ENCODE measurements at places on chromosomes 13 and 19.

GRCh38 chr13:112973577-112973951 lies 4.5 kb downstream of the MCF2L start:
- DNase-seq: no peak

- DNase-seq: no peak
Measured at GRCh38 chr13:50918567-50918966, 9.0 kb downstream of the RNASEH2B start.

GRCh38 chr13:111171629-111172028 lies 56.5 kb downstream of the ARHGEF7 start:
- no peak for DNase-seq

DNA sequence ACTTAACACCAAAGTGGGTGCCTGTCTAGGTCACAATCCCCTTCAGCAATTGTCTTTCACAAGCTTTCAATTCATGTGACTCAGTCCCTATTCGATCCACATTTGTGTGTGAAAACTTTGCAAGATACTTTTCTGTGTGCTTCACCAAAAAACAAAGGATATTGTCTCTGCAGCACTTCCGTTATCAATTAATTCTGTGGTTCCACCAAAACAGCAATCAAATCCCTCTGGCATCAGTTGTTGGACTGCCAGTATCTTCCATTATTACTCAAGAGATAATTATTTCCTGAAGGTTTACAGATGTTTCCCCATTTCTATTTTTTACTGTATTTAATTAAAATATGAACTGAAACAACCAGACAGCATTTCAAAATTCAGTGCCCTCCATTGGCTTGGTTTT lies 481.4 kb downstream of the SUCLA2 start:
- DNase-seq: no peak

GRCh38 chr13:99367663-99368448 lies 60.7 kb upstream of the GPR183 start:
- DNase-seq: no peak

- no peak for DNase-seq
Measured at GRCh38 chr19:7000333-7000732, 20.9 kb downstream of the MBD3L2B start.

- DNase-seq: no peak
Measured at GRCh38 chr19:2330255-2330631, 1.8 kb downstream of the SPPL2B start.

DNA sequence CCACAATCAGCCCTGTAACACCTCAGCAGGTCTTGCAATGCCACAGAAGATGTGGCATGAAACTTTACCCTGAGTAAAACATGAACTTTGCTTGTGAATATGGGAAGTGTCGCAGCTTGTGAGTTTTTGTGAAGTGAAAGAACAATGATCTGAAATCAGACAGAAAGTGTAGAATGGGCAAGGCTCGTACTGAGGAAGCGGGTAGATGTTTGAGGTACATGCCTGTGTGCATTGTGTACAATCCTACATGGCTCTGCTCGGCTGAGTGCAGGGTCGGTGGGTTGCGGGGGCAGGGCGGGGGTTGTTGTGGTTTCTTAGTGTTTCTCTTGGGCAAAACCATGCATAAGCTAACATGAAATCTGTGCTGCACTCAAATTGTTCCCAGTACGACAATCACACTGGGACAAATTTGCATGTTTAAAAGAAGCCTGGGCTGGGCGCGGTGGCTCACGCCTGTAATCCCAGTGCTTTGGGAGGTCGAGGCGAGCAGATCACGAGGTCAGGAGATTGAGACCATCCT lies 1.1 kb downstream of the NLRP13 start:
- no peak for DNase-seq

DNA sequence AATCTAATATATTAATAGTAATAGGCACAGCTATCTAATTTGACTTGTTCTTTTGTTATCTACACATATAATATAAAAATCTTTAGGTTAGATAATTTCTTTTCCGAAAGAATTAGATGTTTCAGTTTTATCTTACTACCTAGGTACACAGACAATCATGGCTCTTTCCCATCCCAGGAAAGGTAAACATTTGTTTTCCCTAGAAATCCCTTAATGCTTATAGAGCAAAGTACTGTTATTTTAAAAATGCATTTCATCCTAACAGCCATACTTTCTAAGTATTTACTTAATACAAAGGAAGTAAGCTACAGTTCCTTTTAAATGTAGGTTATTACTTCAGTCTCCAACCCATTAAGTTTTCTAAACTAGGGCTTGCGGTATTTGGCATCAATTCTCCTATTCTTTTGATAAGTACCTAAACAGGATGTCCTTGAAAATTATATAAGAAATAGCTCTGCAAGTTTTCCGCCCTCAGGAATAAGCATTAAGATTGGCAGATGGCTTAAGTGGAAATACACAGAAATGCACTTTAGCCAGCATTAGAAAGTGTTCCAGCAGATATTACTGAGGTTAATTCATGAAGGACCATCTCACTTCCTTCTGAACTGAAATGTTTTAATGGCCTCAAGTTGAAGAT lies 616.2 kb upstream of the SPRY2 start:
- no peak for DNase-seq

DNA sequence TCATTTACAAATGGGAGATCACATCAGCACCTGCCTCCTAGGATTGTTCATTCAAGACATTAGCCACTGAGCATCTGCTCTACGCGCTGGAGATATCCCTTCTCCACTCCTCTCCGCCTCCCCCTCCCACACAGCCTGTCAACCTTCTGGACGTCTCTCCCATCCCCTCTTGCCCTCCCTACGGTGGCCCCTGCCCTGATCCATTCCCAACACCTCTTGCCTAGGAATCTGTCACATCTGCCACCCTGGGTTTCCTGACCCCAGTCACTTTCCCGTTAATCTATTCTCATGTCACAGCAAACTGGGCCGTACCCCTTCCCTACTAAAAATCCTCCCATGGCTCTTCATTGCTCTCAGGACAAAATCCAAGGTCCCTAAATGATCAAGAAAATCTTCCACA lies 10.3 kb downstream of the DYRK1B start:
- DNase-seq: no peak

- no peak for DNase-seq
Measured at GRCh38 chr19:311813-312261, 20.6 kb upstream of the PLPP2 start.

DNA sequence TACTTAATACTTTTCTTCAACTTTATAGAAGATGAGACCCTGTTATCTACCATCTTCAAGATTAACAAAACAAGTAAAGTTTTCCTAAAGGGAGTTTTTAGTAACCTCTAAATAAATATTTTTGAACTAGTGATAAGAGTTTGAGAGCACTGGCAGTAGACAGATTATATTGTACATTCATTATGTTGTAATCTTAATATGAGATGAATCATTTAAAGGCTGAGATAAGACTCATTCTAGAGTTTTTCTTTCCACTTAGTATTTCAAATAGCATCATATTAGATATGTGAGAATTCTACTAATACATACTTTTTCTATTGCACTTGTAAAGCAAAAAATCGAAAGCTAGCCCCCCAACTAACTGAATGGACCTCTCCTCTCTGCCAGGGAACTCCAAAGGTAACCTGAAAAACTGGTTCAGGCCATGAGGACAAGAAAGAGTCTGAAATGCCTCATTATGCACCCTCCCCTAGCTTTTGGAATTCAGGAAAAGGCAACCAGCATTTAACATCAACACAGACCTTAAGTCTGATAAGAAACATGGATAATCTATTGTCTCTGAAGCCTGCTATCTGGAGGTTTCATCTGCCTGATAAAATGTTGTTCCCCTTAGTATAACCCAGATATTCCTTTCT lies 875.4 kb upstream of the SLC10A2 start:
- DNase-seq: no peak

- DNase-seq: no peak
Measured at GRCh38 chr13:46961719-46962118, 64.9 kb upstream of the HTR2A start.

DNA sequence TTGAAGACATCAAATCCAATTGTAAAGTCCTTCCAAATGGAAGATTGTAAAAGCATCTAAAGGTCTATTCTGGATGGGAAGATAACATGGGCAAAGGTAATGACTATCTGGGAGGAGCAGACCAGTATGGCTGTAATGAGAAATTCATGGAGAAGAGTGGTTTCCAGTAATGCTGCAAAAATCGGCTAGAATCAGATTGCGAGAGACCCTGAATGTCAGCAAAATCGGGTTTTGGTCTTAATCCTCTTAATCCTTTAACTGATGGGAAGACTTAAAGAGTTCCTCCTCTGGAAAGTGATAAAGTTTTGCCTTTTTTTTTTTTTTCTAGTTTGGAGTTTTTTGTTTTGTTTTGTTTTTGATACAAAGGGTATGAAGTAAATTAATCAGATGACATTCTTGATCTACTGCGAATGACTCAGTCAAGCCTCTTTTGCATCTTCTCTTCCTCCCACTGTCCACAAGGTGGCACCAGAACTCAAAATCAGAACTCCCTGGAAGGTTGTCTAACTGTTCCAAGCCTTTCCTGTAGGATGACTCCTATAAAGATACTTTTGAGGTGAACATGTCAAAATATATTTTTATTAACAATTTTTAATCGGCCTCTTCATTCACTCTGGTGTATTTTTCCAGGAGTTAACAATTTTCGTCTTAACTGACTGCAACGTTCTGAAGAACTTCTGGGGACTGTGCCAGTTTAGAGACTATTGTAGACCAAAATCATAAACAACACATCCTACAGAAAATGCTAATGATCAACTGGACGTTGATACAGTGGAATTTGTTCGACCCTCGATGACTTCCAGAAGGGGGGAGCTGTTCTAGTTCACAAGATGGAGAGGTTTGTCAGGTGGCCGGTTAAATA lies 213.3 kb upstream of the MIR17HG start:
- DNase-seq: no peak

GRCh38 chr13:43134868-43135267 lies 111.5 kb downstream of the DNAJC15 start:
- no peak for DNase-seq

GRCh38 chr19:6925386-6925785 lies 38.0 kb downstream of the ADGRE1 start:
- no peak for DNase-seq

- no peak for DNase-seq
Measured at GRCh38 chr19:32916969-32917615, 47.5 kb upstream of the SLC7A9 start.

- no peak for DNase-seq
Measured at GRCh38 chr19:1017115-1017905, 3.6 kb downstream of the TMEM259 start.

GRCh38 chr13:29081036-29081435 lies 260.9 kb downstream of the MTUS2 start:
- no peak for DNase-seq

GRCh38 chr19:16901491-16902175 lies 12.8 kb downstream of the F2RL3 start:
- DNase-seq: no peak

GRCh38 chr19:29260477-29261317 lies 47.7 kb upstream of the UQCRFS1 start:
- DNase-seq: no peak

- no peak for DNase-seq
Measured at GRCh38 chr13:29109987-29110386, 289.8 kb downstream of the MTUS2 start.

- no peak for DNase-seq
Measured at GRCh38 chr13:73251626-73252265, 192.9 kb downstream of the KLF5 start.

- DNase-seq: no peak
Measured at GRCh38 chr19:791567-792305, 5.5 kb upstream of the PTBP1 start.

DNA sequence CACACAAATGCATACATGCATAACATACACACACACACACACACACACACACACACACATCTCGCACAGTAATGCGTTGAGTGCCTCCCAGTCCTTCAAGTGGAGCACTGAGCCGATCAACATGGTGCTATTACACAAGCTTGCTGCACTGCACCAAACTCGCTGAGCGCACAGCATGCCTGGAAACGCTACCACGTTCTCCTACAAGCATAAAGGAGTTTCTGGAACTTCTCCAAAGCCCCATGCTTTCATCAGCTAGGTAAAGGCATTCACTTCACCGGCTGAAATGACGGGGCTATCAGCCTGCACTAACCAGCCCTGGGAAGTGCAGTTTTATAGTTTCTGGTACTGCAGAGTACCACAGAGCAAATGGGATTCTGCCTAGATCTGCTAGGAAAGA lies 92.7 kb downstream of the FGF14 start:
- no peak for DNase-seq

GRCh38 chr19:45419396-45419795 lies 4.3 kb downstream of the ERCC1 start:
- no peak for DNase-seq

- no peak for DNase-seq
Measured at GRCh38 chr13:81582381-81582780, 1241.5 kb upstream of the SPRY2 start.
